ENCODE measurements at places on chromosomes 2 and 18.

DNA sequence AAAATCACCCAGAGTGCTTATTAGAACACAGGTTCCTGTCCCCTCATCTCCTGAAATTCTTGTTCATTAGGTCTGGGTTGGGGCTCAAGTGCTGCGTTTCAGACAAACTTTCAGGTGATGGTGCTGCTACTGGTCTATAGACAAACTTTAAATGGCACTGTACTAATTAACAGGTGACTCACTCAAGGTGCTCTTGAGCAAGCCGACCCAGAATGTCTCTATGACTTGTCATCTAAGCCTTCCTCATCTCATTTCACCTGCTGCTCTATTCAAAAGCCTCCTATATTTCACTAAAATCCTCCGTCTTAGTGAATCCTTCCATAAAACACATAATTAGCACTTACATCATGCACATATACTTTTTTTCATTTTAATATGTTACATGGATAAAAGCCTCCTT, 29.9 kb upstream of the STK39 start:
- no peak for DNase-seq

- DNase-seq = no peak
These were observed 322.3 kb upstream of the TCF4 start for GRCh38 chr18:55910296-55910695.

- no peak for DNase-seq
These were observed 18.0 kb upstream of the SRD5A2 start for GRCh38 chr2:31598694-31599093.

DNA sequence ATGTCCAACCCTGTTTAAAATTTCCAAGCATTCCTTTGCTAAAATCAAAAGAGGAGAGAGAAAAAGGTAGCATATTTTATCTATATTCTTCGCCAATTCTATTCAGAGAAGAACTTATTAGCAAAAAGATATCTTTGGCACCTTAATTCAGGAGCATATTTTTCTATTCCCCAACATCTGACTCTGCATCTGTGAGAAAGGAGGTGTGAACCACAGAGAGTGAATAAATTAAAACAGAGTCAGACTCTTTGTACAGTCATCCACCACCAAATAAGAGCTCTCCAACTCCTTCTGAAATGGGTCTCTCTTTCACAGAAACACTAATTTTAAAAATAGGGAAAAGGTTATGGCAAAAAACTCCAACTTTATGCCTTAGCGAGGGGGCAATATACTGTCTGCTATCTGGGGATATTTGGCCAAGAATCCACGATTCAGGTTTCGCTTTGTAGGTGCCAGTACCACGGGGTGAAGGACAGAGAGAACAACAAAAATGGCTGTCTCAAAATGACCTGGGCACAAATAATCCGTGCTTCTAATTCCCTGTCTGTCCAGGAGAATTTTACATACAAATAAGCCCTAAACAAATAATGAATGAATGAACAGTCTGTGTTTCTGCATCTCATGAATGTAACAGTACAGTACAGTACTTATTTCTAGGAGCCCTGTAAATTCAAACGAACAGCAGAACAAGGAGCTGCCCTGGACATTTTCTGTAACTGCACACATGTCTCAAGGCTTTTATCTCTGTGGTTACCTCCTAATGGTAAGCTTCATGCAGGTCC, 43.4 kb downstream of the EPB41L3 start:
- DNase-seq = no peak

- no peak for DNase-seq
These were observed 31.8 kb downstream of the HDAC4 start for GRCh38 chr2:239368906-239369552.

- DNase-seq = peak; percentile 70
These were observed 157.8 kb downstream of the SMAD2 start for GRCh38 chr18:47772374-47773248.

DNA sequence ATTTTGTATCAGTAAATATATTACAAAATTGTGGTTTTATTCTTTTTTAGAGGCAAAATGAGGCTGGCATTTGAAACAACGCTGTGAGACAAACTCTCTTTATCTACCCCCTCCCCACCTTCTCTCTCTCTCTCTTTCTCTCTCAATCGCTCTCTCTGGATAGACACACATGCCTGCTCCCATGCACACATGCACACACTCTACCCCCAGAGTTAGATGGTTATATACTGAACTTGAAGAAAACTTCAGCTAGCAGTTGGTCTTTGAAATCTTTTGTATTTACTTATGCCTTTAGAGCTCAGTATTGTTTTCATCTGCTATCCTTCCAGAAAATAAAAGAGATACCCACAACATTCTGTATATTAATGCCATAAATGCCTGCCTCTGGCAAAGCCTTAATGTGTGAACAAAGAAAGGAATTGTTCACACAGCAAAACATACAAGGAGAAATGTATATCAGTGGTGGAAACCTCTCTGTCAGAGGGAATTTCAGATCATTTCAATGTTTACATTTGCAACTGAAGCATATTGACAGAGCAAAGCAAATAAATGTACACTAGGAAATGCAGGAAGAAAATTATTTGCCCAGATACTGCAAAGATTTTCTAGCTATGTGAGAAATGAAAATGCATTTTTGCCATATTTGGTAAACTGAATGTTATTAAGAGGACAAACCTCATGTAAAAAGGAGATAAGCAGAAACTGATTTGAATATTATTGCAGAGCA, 217.0 kb upstream of the UBE2E3 start:
- DNase-seq = no peak

DNA sequence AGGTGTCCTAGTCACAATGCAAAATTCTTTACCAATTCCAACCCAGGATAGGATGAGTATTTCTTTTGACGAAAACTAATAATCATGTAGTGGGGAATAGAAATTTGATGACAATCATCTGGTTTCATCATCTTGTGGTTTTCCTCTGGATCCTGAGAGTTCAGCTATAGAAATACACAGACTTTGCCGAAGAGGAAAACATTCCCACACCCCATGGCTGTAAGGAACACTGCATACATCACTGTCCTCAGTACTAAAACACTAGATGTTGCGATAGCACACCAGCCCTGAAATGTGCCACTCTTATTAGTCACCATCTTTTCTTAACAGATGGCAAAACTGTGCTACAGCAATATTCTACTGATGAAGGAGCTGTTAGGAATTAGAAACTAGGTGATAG, 29.4 kb downstream of the CERKL start:
- DNase-seq = no peak

DNA sequence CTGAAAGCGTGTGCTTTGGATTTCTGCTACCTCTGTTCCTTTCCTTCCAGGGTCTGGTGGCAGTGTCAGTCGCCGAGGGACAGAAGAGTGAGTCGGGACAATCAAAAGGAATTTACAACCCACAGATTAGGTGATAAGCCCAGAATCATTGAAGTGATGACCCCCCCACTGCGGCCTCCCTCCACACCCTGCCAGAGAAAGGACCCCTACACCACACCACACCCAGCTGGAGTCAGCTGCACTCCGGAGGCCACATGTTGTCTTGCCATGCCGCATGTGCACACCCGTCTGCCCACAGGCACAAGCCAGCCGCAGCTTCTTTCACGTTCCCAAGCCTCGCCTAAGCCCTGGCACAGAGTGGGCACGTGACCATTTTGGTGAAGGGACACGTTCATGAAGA, 366.8 kb upstream of the SALL3 start:
- no peak for DNase-seq
